Activated naive CD4-positive, alpha-beta T cell (primary cell): ENCODE measurements at places on chromosomes 3 and 15.

DNA sequence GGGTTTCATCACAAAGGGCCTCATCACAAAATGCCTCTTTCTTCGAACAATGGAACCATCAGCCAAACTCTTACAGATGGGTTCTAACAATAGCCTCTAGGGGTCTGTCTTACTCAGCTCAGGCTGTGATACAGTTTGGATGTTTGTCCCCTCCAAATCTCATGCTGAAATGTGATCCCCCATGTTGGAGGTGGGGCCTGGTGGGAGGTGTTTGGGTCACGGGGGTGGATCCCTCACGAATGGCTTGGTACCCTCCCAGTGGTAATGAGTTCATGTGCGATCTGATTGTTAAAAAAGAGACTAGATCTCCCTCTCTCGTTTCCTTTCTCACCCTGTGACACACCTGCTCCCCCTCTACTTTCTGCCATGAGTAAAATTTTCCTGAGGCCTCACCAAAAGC lies 47.9 kb upstream of the LIPC start:
- DNase-seq = no peak

GRCh38 chr3:71862371-71863140 lies 77.6 kb upstream of the PROK2 start:
- no peak for DNase-seq

- DNase-seq = no peak
Observed at GRCh38 chr3:128491941-128492670, 895 bp downstream of the GATA2 start.

GRCh38 chr3:181622365-181622764 lies 89.4 kb upstream of the SOX2 start:
- no peak for DNase-seq

DNA sequence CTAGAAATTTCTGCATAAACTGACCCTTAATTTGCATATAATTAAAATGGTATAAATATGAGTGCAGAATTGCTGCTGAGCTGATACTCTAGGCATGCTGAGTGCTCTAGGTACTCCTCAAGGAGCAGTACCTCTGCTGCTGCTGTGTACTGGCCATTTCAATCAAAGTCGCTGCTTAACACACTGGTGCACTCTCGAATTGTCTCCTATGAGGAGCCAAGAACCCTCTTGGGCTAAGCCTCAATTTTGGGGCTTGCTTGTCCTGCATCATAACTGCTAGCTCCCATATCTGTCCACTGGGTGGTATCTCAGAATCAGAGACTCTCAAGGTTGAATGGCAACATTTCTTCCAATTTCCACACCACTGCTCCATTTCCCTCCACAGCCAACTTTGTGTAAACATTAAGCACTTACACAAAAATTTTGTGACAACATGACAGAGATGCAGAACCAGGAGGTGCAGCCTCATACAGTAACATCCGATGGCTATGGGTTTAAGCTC lies 82.5 kb downstream of the XXYLT1 start:
- DNase-seq = no peak

- DNase-seq = no peak
Observed at GRCh38 chr3:58725326-58725853, 58.8 kb upstream of the FAM3D start.

DNA sequence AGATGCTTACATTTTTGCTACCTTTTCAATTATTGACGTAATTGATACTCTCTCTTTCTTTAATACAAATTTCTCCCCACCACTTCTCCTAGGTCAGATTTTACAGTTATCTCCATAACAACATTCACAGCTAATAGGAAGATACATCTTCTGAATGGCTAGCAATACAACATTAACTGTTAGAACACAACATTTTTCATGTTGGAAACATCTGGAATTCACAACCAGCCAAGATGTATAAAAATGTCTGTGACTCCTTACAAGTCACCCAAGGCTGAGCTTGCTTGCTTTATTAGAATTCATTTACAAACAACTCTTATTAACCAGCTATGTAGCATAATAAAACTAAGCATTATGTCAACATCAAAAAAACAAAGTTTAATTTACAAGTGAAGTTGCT lies 81.0 kb upstream of the ROBO2 start:
- DNase-seq = no peak

DNA sequence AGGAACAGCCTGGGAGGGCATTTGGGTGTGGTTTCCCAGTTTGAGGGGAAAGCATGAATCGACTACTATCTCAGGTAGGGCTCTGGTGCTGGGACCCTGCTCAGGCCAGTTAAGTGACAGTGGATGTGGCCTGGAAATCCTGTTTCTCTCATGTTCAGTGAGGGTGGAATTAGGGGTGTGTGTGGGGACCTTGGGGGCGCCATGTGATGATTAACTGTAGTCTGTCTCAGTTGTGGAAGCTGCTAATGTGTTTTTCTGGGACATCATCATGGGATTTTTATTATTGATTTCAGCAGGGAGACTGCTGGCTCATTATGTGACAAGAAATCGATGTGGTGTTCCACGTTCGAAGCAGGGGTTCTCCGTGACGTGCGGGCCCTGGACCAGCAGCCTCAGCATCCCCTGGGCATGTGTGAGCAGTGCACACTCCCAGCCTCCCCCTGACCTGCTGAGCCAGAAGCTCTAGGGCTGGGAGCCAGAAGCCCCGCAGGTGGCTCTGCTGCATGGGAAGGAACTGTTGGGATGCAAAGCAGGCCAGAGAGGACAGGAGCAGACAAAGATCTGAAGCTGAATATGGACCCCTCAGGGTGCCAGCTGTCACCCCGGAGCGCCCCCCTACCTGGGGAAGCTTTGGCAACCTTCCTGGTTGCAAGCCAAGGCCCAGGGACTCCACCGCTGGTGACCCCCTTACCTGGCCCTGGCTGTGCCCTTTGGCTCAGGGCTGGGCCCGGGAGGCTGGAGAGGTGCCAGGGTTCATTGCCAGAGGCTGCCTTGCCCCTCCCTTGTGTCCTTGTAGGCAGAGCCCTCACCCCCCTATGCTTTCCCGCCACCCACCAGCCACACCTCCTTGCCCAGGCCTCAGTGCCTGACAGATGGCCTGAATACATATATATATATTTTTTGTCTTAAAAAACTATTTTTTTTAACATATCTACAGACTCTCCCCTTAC lies 149.8 kb downstream of the APBA2 start:
- no peak for DNase-seq

- no peak for DNase-seq
Observed at GRCh38 chr15:93417631-93418030, 328.6 kb upstream of the RGMA start.
